ENCODE measurements at places on chromosomes 11 and 22. TPM values are rescaled to one million over a fixed set of nuclear protein-coding genes. Genes with fewer than 3 reads are reported as not detected.

GRCh38 chr11:113528982-113529381, 53.8 kb upstream of the DRD2 start:
- DNase-seq: no peak

- DNase-seq: peak; percentile 87
These were observed 61.9 kb downstream of the BMAL1 start for GRCh38 chr11:13339195-13340153.

MAJIN gene
- not detected for total RNA-seq

- DNase-seq: no peak
These were observed 40.4 kb downstream of the TNRC6B start for GRCh38 chr22:40218152-40218551.

ARRB1 gene
- 10.8 TPM for total RNA-seq

SPA17 gene
- total RNA-seq: 9.2 TPM

DNA sequence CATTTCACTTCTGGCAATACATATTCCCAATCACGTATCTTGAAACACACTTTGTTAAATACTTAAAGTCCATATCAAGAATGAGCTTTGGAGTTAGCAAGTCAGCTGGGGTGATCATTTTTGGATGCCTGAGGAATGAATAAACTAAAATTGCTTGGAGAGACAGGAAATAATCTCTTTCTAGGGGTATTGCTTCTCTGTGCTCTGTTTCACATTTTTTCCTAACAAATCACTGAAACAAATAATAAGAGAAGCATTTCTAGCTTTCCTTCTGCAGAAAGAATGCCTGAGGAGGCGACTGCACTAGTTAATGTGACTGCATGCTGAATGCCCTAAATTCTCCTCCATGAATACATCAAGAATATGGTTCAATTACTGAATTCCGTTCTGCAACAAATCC, 541.4 kb upstream of the CCDC90B start:
- peak; percentile 78 for DNase-seq

MLC1 gene
- total RNA-seq: not detected

KIRREL3 gene
- total RNA-seq: 21.8 TPM

MPZL3 gene
- 0.21 TPM for total RNA-seq

- DNase-seq: no peak
These were observed 53.2 kb downstream of the PIK3C2A start for GRCh38 chr11:17154409-17155159.

DNA sequence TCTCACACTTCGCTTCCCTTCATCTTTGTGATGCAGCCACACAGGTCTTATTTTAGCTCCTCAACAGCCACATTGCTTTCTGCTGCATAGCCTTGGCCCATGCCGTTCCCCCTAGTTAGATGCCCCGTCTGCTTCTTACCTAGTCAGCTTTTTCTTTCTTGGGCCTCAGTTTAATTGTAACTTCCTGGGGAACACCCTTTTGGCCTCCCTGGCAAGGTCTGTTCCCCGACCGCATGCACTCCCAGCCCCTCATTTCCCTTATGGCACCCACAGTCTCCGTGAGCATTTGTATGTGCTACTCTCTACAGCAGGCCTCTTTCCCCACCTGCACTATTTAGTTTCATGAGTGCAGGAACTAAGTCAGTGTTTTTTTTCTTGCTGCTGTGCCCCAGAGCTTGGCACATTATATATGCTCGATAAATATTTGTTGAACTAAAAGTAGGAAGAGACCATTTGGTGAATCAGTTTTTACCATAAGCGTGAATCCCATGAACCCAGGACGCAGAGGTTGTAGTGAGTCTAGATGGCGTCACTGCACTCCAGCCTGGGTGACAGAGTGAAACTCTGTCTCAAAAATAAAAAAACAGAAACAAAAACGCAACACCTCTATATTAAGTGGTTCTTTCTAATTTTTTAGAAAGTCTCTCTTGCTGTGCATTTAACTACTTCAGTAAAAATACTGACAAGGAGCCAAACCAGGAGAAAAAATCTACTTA, 38.5 kb downstream of the TNRC6B start:
- no peak for DNase-seq

SULT4A1 gene
- total RNA-seq: not detected

- DNase-seq: peak; percentile 46
These were observed 17.3 kb upstream of the PLET1 start for GRCh38 chr11:112277941-112278340.

GRCh38 chr11:86698639-86699038, 26.2 kb upstream of the ME3 start:
- DNase-seq: no peak

NLRP14 gene
- total RNA-seq: not detected

GRCh38 chr11:113998574-113998973, 23.7 kb downstream of the HTR3A start:
- no peak for DNase-seq

DNA sequence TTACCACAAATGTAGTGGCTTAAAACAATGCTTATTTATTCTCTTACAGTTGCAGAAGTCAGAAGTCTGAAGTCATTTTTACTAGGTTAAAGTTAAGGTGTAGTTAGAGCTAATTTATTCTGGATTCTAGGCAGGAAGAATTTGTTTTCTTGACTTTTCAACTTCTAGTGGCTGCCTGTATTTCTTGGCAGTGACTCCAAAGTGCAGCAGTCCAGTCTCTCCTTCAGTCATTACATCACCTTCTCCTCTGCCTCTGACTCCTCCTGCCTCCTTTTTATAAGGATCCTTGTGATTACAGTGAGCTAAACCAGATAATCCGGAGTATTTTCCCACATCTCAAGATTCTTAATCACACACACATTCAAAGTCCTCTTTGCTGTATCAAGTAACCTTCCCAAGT, 581.4 kb downstream of the KCNA4 start:
- DNase-seq: no peak

DNA sequence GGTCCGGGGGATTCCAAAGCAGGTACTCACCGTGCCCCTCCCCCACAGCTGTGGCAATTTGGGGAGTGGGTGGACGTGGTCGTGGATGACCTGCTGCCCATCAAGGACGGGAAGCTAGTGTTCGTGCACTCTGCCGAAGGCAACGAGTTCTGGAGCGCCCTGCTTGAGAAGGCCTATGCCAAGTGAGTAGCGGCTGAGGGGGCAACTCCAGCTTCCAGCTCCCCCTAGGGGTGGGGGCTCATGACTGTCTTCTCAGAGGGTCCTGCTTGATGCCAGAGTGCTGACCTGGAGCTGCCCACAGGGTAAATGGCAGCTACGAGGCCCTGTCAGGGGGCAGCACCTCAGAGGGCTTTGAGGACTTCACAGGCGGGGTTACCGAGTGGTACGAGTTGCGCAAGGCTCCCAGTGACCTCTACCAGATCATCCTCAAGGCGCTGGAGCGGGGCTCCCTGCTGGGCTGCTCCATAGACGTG, 4.2 kb downstream of the CAPN1 start:
- DNase-seq: no peak

DNA sequence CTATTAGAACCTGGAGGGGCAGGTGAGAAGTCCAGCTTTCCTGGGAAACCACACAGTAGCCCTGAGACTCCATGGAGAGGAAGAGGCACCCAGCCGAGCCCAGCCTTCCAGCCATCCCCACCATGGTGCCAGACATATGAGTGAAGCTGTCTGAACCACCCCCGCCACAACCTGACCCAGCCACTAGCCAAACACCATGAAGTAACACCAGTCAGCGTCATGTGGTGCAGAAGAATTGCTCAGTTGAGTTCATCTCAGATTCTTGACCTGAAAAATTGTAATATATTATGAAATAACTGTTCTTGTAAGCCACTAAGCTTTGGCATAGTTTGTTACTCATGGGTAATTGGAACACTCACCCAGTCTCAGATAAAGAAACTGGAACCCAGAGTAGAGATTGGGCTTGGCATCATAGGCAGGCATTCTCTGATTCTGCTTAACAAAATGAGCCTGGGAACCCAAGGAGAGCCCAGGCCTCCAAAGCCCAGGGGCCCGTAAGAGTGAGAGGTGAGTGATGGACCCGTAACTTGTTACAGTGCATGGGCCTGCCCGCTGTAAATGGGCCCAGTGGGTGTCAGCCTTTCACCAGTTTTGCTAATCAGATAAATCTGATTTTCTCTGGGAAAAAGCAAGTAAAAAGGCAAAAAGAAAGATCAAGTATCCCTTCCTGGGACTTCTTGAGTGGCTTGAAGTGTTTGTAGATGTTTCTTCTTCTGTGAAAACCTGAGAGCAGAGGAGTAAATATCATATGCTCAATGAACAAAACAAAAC, 305.5 kb downstream of the DDX10 start:
- no peak for DNase-seq

CD81 gene
- total RNA-seq: 604 TPM

GRCh38 chr22:25746012-25746373, 4.0 kb downstream of the MYO18B start:
- no peak for DNase-seq

DNA sequence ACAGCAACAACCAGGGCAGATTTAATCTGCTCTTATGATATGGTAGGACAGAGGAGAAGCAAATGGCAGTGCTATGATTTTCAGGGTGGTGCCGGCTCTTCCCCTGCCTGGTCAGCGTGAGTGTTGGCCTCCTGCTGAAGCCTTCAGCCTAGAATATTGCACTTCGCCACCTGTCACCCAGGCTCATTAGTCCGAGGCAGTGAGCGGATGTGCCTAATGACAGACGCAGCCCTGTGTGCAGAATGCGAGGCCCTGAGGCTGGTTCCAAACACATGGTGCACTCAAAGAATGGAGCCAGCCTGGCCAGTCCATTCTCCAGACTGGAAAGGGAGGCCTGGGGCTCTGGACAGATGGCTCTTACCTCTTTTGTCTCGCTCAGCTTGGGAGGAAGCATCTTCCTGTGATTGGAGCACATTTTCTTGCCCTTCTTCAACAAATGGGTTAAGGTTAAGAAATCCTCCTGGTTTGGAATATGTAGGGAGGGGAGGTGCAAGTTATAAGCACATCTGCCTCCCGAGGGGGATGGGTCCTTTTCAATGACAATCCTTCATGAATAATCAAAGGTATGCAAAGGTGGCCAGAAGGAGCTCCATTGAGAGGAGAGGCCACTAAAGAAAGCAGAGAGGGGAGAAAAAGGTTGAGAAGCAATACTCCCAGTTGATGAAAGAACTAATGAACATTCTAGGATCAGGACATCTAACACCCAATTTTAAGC, 39.7 kb upstream of the GALNT18 start:
- DNase-seq: no peak

DNA sequence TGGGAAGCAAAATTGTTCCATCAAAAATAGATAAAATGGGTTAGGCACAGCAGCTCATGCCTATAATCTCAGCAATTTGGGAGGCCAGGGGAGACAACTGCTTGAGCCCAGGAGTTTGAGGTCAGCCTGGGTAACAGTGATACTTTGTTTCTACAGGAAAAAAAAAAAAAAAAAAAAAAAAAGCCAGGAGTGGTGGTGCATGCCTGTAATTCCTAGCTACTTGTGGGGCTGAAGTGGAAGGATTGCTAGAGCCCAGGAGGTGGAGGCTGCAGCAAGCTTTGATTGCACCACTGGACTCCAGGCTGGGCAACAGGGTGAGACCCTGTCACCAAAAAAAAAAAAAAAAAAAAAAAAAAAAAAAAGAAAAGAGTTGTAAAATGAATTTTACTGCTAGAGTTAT, 49.6 kb downstream of the KIF18A start:
- peak; percentile 18 for DNase-seq

DNA sequence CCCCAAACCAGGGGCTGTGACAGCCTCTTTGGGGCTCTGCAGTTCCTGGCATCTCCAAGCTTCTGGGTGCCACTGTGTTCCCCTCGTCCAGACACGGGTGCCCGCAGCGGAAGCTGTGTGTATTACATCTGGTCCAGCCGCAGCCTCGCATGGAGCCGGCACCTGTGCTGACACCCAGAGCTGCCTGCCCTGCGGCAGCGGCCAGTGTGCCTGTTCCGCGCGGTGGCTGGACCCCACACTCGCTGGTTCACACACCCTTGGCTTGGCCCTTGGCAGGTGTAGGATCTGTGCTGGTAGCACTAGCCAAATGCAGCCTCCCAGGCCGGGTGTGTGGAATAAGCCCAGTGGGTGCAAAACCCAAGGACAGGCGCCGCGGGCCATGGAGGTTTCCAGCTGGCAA, 24.5 kb upstream of the RNASEH2C start:
- no peak for DNase-seq

BTG4 gene
- total RNA-seq: not detected

PRRG4 gene
- total RNA-seq: not detected

DNA sequence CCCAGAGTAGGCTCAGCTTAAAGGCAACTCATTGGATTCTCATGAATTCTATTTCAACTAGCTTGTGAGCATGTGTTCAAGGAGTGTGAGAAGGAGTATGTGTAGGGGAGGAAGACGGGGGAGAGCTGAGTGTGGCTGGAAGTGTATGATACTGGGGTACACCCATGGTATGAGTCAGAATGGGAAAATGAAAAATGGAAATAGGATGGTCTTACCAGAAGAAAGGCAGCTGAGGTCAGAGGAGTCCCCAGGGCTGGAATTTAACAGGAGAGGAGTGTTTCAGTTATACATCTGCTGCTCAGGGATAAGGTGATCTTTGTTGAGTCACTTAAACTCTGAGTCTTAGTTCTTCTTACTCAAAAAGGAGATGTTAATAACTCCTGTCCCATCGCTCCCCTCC, 6.7 kb upstream of the ADAMTS15 start:
- DNase-seq: no peak

TSKU gene
- 9.4 TPM for total RNA-seq

GGTLC2 gene
- total RNA-seq: not detected

RGL4 gene
- not detected for total RNA-seq

MEI1 gene
- 0.24 TPM for total RNA-seq

DNA sequence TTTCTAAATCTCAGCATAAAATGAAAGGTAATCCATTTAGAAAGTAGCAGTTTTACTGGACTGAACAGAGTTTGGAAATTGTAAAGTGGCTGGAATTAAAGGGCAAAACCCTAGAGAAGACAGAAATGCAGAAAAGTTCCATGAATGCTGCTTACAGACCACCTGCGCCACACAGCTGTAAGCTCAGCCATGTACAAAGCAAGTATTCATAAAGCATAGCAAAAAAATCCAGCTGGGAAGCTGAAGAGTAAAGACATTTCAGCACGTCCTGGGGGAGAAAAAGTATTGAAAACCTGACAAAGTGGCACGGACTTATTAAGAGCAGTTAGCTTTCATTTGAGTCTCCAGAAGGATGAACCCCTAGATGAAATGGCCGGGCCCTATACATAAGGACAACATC, 220.1 kb upstream of the CNTN5 start:
- DNase-seq: no peak

DNA sequence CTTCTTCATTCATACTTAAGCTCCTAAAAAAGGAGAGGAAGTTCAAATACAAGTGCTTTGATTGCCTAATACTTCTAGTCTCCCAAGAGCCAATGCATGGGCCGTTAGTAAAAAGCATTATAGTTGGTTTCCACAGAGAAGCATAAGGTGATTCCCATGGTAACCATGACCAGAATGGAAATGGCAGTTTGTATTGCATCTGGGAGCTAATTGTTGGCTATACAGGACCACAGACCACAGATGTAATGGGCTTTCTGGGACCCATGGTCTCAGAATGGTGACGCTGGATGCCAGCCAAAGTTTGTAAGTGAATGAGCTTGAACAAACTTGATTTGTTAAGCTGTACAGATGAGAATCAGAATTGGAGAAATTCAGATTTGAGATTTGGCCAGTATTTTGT, 333.9 kb upstream of the C11orf87 start:
- DNase-seq: no peak

GRCh38 chr11:796565-797295, 1.4 kb downstream of the SLC25A22 start:
- no peak for DNase-seq
